ENCODE measurements at places on chromosomes 16 and 17. TPM values are rescaled to one million over a fixed set of nuclear protein-coding genes. Genes with fewer than 3 reads are reported as not detected.

The MYO1D gene
- 25.1 TPM for total RNA-seq

- no peaks in the 10 kb centered on the region for H3K36me3 ChIP-seq
- H3K27ac ChIP-seq: no peak within 1 kb of the TSS
- no peak for DNase-seq
- peak within 1 kb of the TSS; percentile 46 for H3K4me3 ChIP-seq
- peaks cover 25% of the 10 kb centered on the region for H3K27me3 ChIP-seq
Measured at GRCh38 chr17:66963909-66964771, at the start of gene CACNG4. Gene CACNG4 (plus strand): TSS chr17:66964707. CDS start chr17:66964912, 205 bp downstream.

DNA sequence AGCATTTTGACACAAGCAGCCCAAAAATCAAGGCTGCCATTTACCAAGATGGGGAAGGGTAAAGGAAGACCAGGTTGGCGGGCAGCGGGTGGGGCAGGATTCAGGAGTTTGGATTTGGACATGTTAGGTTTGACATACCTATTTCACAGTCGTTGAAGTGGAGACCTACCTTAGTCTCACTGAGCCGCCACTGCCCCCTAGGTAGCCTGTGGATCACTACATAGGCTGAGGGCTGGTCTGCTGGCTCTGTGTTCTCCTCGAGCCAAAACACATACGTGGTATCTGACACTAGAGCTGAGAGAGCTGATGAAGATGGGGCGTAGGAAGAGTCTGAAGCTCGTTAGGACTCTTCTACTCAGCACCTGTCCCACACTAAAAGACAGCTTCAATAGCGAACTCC is 115.1 kb downstream of the HIC1 start:
- H3K27me3 ChIP-seq: no peaks in the 10 kb centered on the region
- H3K4me3 ChIP-seq: no peak overlapping the region
- no peak for DNase-seq
- H3K4me1 ChIP-seq: peaks cover 43% of the 10 kb centered on the region

DNA sequence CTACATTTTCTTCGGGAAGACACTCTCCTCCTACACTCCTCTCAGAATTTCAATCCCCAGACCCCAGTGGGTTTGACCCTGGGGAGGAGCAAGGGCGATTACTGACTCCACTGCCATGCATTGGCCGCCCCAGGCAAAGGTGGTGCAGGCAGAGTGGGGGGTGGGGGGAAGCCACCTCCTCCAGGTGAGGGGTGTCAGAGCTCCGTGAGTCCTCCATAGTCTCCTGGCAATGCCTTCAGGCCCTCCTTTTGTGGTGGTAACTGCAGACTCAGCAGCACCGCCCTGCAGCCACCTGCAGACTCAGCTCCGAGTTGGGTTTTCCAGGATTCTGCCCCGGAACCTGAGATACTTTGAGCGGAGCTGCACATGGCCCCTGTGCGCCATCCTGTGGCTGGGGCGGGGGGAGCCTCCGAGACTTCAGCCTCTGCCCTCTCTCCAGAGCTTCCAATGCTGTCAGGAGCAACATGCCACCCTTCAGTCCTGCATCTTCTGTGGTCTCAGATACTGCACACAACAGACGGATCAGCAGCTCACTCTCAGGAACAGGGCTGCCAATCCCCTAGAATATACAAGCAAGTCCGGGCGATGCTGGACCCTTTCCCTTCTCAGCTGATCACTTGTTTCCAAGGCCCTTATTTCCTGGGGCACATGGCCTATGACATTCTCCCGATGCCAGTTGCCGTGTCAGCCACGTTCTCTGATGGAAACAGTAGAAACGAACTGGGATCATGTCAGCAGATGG is 2.4 kb upstream of the SLC47A2 start:
- H3K4me1 ChIP-seq: peaks cover 10% of the 10 kb centered on the region
- H3K36me3 ChIP-seq: no peaks in the 10 kb centered on the region
- H3K4me3 ChIP-seq: no peak overlapping the region
- H3K27ac ChIP-seq: no peak overlapping the region
- DNase-seq: no peak
- no peaks in the 10 kb centered on the region for H3K27me3 ChIP-seq

DNA sequence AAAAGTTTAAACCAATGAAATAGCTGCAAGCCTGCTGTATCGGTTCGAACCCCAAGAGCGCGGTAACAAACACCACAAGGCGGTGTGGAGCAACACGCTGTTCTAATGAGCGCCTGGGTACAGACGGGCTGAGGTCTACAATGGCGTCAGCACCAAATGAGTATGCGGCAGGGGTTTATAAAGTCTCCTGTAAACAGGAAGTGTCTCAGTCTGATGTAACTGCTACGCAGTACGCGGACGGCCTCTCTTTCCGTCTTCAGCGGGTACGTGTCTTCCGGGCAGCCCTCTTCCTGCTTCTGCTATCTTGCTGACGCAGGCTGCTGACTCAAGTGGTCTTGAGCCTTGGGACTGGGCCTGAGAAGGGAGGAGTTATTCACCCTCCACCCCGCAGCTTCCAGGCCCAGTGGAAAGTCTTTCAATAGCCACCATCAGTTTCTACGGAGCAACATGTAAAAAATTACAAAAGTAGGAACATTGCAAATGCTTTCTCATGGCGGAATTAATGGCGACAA is 40.5 kb upstream of the KCNJ2 start:
- H3K4me3 ChIP-seq: no peak overlapping the region
- no peak for DNase-seq
- no peaks in the 10 kb centered on the region for H3K27me3 ChIP-seq
- H3K27ac ChIP-seq: no peak overlapping the region
- H3K36me3 ChIP-seq: no peaks in the 10 kb centered on the region
